Purkinje cell (primary cell): ENCODE measurements at places on chromosomes 3 and 15. TPM values are rescaled to one million over a fixed set of nuclear protein-coding genes. Genes with fewer than 3 reads are reported as not detected.

Gene TNNC1
- 0.71 TPM in 1 of 2 replicates, not detected in the other for polyA plus RNA-seq

Gene ITGB5
- 1.8 and 3.7 TPM in 2 replicates for polyA plus RNA-seq

Gene KNG1
- polyA plus RNA-seq, result not detected in 2 replicates

Gene COL6A5
- not detected in 2 replicates for polyA plus RNA-seq

Gene SLC28A1
- not detected in 2 replicates for polyA plus RNA-seq

Gene CBLB
- 5.8 and 9.4 TPM in 2 replicates for polyA plus RNA-seq

Gene SKOR1
- 26.2 and 35.5 TPM in 2 replicates for polyA plus RNA-seq

Gene RPL15
- 682 and 918 TPM in 2 replicates for polyA plus RNA-seq
